ENCODE measurements at places on chromosomes 5 and 9. TPM values are rescaled to one million over a fixed set of nuclear protein-coding genes. Genes with fewer than 3 reads are reported as not detected.

- no peak for DNase-seq
These were observed 23.7 kb downstream of the RFK start for GRCh38 chr9:76370396-76371023.

GRCh38 chr5:69279517-69279916 lies 44.8 kb downstream of the CDK7 start:
- DNase-seq, result no peak

DNA sequence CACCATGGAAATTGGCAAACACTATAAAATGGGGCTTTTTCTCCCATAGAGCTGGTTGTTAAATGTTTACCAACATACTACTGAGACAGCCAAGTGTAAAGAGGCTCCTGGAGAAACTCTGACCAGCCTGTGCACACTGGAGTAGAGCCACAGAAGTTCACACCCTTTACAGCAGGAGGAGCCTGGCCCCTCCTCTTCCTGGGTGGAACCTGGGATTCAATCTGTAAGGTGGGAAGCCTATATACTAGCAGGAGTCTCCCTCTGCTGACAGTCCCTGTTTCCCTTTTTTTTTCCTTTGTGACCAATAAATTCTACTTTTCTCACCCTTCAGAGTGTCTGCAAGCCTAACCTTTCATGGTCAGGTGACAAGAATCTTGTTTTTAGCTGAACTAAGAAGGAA lies 10.4 kb upstream of the SLC30A5 start:
- DNase-seq, result no peak

DNA sequence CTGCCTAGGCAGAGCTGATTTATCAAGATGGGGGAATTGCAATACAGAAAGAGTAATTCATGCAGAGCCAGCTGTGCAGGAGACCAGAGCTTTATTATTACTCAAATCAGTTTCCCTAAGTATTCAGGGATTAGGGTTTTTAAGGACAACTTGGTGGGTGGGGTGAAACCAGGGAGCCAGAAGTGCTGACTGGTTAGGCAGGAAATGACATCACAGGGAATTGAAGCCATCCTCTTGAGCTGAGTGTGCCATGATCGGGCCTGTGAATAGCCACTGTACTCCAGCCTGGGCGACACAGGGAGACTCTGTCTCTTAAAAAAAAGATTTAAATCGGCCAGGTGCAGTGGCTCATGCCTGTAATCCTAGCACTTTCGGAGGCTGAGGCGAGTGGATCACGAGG lies 45.3 kb upstream of the CDK5RAP2 start:
- no peak for DNase-seq

DNA sequence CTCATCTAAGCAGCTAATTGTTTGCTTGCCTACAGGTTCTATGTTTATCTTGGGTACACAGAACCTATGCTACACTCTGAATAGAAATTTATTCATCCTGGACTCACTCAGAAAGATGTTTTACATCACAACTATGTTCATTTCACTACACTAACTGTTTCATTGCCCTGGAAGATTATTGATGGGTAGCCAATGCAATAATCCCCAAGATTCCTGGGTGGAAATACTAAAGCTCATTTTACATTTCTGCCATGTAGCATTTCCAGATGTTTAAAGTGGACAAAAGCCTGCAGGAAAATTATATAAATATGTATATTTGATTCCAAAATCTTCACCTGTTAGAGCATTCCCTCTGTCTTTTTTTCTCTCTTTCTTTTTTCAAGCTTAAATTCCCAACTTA lies 51.9 kb upstream of the IL7R start:
- no peak for DNase-seq

DNA sequence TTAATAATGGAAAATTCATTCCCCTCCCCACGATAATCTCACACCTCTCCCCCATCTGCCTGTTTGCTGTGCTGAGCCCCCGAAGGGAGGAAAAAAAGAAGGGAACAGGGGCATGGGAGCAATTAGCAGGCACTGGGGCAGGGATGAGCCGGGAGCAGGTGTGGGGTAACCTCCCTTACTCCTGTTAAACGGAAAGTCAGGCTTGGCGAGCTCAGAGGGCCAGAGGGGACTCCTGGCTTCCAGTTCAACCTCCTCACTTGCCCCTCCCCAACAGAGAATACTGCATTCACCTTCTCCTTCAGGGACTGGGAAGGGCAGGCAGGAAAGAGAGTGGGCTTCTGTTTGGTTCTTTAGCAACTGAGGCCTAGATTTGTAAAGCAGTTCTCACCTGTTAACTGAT lies 1.6 kb downstream of the AFAP1L1 start:
- DNase-seq, result no peak

DNA sequence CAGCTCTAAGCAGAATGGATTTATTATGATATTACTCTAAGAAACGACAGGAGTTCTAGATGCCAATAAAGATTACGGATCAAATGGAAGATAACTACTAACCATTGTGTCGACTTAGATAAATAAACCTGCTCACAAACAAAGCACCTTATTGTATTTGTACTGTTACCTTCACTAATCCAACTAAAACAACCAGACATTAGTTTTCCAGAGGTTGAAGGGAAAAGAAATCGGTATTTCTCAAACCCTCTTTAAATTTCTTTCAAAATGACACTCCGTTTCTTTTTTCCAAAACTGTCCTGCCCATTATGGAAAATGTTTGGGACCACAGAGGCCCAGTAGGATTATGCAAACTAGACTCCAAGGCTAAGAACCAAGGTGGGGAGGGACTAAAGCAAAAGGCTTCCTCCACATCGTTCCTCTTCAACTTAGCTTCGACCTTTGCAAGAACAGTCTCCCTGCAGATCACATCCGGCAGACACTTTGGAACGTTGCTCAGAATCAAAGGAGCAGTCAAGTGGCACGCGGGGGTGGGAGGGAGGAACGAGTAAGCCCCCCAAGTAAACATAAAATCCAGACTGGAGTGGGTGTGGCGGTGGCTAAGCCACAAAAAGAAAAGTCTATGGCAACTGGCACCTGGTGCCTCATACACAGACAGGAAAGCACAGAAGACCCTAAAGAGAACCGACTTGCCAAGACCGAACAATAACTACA lies 2.7 kb downstream of the MLLT3 start:
- DNase-seq, result no peak

DNA sequence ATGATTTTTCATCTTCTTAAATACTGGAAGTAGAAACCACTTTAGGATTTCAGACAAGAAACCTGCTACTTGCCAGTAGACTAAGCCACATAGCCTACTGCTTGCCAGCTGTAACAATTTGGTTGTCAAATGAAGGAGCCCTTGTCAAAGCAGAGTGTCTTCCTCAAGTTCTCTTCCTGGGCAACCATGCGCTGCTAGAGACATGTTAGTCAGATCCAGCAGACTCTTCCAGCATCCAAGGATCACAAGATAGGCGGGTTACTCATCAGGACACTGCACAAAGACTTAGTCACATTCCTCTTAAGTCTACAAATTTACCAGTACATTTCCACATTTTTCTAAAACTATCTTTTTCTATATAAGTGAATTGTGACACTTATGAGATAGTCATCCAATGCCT lies 24.4 kb downstream of the SKIC3 start:
- no peak for DNase-seq

GRCh38 chr9:5922192-5922591 lies 31.5 kb downstream of the MLANA start:
- no peak for DNase-seq

- no peak for DNase-seq
These were observed 14.0 kb downstream of the SEC61B start for GRCh38 chr9:99235926-99236634.

DNA sequence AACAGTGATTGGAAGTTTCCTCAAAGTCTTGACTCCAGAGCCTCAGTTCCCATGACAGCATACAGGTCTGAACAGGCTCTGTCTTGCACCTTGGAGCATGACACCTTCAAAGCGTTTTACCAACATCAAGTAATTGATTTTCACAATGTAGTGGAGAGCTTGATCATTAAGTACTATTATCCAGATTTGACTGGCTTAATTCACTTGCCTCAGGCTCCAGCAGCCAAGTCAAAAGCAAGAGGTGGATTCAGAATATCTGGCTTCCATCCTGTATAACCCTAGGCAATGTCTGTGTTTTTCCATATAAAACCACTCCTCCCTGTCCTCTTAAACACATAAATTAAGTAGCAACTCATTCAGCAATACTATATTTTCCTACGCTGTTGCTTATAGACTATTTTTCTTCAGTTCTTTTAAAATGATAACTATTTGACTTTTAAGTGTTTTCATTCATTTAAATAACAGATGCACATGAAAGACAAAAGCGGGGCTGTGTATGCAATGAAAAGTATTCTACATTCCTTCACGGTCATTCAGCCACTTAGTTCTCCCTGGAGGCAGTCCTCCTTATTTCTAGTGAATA lies 150.8 kb upstream of the RANBP3L start:
- no peak for DNase-seq

DNA sequence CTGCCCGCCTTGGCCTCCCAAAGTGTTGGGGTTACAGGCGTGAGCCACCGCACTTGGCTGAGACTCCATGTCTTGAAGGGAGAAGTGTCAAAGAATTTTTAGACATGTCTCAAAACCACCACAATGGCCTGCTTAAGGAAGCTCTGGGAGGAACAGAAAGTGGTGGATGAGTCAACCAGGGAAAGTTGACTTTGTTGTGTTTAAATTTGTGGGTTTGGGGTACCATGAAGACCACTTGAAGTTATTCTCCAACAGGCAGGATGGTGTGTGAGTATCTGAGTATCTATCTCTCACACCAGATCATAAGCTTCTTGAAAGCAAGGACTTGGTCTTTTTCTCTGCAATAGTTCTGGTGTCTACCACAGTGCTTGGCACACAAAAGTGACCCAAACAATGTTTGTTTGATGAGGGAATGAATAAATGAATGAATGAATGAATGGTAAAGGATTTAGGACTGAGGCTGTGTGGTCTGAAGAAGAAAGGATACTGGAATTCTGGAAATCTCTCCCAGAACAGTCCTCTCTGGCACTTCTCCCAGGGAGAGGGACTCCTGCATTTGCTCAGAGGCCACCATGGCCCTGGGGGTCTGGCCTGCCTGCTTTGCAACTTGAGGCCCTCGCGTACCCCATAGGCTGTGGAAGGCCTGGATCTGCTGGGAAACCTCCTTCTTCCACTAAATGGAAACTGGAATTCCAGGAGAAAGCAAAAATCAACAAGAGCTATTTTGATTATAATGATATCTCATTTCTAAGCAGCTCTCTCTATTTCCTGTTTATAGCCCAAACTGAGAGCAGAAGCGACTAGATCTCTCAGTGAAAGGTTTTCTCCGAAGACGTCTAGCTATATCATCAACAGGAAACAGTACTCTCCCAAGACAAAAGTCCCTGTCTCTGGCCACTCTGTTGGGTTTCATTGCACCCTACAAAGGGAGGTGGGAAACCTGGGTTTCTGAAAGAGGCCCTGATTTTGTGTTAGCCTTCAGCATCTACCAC lies 187.9 kb downstream of the PALM2AKAP2 start:
- peak; percentile 19 for DNase-seq

- DNase-seq, result no peak
These were observed 4.4 kb downstream of the MPDZ start for GRCh38 chr9:13274886-13275641.

Gene PCDHA9
- total RNA-seq, result not detected

Gene RNF183
- not detected for total RNA-seq

Gene CTXN3
- not detected for total RNA-seq

Gene ADAMTS2
- total RNA-seq, result not detected

Gene PRUNE2
- total RNA-seq, result 21.2 TPM

Gene VCAN
- total RNA-seq, result 1.4 TPM

All from pulmonary artery endothelial cell (primary cell).